CD4-positive, alpha-beta T cell treated with Interferon alpha-2 for 1 hour (primary cell): ENCODE measurements at places on chromosomes 4 and X.

DNA sequence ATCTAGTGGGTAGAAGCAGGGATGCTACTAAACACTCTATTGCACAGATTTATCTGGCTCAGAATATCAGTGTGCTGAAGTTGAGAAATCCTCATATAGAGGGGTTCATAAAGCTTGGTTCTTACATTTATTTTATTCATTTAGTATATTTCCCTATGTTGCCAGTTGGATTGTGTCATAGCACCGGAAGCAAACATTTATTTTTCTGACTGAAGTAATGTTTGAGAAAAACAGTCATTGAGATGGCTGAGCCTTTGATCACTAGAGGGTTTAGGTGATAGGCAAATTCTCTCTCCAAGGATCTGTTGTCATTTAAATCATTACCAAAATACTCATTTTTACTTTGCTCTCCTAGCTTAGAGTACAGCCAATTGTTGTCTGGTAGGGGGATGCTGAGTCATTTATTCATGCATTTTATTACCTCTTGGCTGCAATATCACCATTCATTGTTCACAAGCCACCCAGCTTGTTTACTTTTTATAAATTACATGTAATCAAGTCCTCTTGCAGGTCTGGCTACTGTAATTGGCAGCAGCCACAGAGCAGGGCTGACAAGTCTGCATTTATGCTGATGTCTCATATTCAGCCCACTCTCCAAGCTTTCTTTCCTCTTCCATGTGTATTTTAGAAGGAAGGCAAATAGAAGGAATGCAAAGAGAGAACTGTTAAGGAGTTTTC lies 15.2 kb downstream of the GAB1 start:
- no peak for DNase-seq

DNA sequence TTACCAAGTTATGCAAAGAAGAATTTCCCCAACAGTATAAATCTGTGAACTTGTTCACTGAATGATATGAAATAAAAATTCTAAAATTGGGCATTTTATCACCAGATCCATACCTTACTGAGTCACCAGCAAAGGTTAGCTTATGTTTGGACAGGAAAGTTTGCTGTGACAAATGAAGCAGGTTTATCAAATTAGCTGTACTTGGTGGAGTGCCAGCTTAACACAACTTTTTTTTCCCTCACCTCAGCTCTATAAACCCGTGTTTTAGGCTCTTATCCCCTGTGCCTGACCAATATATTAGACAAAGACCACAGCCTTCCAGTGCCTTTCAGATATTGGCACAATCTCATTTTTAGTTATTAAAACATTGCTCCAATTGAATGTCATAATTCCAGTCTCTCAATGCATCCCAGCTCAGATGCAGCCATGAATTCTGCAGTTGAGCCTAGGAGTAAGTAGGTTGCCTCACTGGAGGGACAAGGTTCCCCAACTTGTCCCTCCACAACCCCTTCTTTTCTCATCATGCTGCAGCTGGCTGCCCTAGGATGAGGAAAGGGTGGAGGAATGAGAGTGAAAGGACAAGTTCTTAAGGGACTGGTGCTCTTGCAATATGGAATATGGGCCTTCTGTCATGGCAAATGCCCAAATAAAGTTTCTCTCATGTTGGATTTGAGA lies 27.0 kb upstream of the PDGFC start:
- DNase-seq: no peak

DNA sequence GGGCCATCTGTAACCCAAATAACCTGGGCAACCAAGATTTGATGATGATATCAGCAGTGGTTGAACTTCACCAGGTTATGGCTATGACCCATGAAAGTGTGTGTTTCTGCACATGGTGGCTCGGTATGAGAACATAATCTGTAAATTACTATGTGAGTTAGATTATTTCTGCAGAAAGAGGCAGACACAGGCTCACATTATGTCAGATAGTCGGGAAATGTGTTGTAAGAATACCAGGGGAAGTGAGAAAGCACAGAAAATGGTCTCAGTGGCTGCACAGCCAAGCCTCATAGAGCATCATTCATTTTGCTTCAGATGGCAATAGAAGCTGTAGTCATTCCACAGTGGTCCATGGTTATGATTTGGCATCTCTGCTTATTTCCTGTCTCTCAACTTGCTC lies 63.0 kb upstream of the RBPJ start:
- DNase-seq: no peak

DNA sequence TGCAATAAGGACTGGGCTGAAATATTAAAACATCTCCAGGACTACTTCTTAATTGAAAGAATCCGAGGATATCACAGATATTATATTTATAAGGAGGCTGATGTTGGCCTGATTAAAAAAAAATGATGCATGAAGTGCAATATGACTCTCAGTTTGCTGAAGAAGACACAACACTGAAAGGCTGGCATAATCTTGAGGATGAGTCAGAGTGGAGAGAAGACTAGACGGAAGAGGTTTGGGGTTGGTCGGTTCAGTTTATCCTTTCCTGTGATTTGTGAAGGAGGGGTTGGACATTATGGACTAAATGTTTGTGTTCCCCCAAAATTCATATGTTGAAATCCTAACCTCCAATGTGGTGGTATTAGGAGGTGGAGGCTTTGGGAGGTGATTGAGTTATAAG lies 170.3 kb downstream of the CORIN start:
- DNase-seq: no peak

GRCh38 chr4:71240094-71240493 lies 98.7 kb upstream of the SLC4A4 start:
- DNase-seq: no peak

GRCh38 chr4:128310266-128310697 lies 22.7 kb upstream of the PGRMC2 start:
- DNase-seq: no peak

DNA sequence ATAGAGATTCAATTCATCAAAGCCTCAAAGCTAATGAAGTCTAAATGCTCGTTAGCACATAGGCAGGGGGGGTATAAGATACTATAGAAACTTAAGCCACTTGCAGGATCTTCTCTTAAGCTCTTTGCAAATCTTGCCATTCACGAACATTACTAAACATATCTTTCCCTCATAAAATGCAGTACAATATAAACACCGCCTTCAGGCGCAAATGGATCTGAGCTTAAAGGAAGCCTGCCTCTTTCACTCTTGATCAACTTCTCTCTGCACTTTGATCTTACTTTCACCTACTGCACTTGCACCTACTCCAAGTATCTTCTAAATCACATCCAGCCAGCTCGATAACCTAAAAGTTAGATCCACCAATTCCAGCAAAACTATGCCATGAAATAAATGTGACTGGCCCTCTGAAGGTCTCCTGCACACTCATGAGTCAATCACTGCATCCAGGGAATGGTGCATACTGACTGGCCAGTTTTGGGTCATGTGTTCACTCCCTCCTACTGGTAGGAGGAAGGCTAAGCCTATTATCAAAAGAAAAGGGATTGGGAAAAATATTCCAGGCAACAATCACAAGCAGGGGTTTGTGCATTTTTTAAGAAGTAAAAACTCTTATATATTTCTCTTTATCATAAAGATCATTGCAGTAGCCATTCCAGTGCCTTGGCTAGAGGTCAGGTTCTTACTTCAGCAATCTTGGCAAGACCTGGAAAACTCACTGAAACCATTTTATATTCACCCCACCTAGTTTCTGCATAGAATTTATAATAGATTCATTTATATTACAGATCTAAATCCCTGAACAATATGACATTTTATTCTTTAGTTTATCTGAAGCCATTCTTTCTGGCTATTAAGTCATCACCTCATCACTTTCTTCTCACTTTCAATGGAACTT lies 222.0 kb downstream of the PPP3CA start:
- no peak for DNase-seq

DNA sequence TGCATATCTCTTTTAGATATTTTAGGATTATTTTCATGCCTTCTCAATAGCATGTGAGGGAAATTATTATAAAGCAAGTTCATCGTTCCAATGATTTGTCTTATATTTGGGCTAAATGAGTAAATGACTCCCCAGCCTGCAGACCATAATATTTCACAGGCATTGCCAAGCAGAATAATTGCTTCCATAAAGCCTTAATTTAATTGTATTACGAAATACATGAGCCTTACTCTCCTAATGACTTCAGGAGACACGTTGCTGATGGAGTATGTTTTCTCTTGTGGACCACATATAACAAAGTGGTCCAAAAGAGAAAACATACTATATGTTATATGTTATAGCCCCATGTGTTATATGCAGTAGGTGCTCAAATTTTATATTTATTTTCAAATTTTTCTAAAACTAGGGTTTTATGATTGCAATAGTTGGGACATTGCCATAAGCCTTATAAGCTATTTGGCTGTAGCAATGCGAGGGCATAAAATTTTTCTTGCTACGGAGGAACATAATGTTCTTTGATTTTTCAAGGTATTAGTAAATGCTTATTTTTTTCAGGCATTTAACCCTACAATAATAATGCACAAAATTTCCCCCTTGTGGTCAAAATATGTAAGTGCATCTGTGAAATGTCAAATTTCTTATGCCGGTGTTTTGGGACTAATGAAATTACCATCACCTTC lies 26.2 kb upstream of the TMPRSS11D start:
- DNase-seq: peak; percentile 40

GRCh38 chr4:1413204-1413663 lies 7.0 kb upstream of the NKX1-1 start:
- no peak for DNase-seq

- no peak for DNase-seq
These were observed 59.3 kb downstream of the RWDD4 start for GRCh38 chr4:183599690-183600089.

- no peak for DNase-seq
These were observed 611.0 kb downstream of the NLGN4X start for GRCh38 chrX:5617666-5618065.

DNA sequence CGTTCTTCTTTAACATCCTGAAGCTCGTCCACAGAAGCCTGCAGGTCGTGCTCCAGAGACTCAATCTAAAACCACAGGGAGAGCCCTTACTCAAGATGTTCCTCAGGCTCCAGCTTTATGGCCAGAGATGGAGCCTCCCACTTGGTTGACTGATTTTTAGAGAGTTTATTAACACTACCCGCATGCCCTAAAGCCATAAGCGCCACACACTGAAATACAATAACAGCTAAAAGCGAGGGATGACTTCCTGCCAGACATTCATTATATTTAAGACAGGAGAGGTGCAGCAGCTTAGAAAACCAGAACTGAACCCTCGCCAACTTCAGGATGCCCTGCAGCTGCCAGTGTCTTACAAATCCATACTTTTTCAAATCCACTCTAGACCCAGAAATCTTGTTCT lies 42.0 kb downstream of the SOD3 start:
- no peak for DNase-seq
